ENCODE measurements at places on chromosomes 16 and 17.
A peak's percentile ranks its signal among the peaks of the same experiment; 100 is the strongest.

DNA sequence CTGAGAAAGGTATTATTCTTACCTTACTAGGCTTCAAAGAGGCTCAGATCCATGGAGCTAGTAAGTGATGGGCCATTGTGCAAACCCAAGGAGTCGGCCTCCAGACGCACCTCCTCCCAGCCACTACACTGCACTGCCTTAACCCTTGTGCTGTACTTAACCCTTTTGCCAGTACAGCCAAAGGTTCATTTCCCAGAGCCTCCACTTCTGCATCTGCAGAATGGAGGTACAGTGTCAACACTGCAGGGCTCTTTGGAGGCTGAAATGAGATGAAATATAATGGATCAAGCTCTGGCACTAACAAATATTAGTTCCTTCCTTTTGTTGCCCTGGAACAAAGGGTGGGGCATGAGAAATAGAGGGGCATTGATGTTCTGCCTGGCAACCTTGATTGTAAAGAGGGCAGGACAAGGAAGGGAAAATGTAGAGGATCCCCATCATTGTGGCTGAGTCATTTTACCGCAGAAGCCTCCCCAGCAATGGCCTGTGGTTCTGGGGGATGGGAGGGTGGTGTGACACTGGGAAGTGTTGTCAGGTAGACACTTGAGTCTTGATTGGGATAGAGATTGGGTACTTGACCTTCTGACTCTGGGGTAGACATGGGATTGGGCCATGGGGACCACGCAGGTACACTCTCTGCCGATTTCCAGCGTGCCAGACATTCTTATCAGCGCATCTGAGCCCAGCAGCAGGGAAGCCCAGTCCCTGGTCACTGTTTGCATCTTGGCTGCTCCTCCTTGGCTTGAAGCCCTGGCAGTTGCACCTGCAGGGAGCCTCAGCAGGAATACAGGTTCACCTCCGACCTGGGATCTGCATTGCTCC lies 84.0 kb downstream of the MSI2 start:
- peak; percentile 72 for DNase-seq

- DNase-seq, result no peak
Observed at GRCh38 chr16:67489401-67490083, 6.2 kb upstream of the AGRP start.

GRCh38 chr16:23301251-23302044 lies 654 bp upstream of the SCNN1B start:
- no peak for DNase-seq

- no peak for DNase-seq
Observed at GRCh38 chr17:12352127-12352526, 313.6 kb upstream of the MYOCD start.

DNA sequence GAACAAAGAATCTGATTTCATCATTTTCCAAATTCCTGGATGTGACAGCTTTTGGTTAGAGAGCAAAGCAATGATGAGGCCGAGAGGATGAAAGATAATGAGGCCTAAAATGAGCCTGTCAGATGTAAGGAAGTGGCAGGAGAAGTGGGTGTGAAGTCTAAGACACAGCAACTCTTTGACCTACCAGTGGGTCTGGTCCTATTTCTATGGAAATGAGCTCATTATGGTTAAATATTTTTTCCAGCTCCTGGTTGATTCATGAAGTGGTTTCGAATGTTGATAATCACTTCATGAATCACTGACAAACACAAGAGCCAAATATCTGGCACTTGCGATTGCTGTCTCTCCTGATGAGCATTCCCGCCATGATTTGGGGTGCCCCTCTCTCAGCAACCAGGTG lies 273.3 kb upstream of the CDH5 start:
- no peak for DNase-seq

DNA sequence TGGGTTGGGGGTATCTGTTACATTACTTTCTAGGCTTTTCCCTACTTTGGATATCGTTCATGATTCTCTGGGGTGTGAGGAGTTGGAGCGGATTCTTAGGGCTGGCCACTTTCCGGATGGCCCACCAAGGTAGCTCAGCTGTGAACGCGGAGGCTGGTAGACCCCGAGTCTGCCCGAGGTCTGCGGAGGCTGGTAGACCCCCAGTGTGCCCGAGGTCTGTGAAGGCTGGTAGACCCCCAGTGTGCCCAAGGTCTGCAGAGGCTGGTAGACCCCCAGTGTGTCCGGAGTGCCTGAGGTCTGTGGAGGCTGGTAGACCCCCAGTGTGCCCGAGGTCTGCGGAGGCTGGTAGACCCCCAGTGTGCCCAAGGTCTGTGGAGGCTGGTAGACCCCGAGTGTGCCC lies 99.2 kb upstream of the ZNF469 start:
- DNase-seq, result no peak

GRCh38 chr16:70380248-70380918 lies 33.7 kb downstream of the DDX19A start:
- DNase-seq, result peak; percentile 75

DNA sequence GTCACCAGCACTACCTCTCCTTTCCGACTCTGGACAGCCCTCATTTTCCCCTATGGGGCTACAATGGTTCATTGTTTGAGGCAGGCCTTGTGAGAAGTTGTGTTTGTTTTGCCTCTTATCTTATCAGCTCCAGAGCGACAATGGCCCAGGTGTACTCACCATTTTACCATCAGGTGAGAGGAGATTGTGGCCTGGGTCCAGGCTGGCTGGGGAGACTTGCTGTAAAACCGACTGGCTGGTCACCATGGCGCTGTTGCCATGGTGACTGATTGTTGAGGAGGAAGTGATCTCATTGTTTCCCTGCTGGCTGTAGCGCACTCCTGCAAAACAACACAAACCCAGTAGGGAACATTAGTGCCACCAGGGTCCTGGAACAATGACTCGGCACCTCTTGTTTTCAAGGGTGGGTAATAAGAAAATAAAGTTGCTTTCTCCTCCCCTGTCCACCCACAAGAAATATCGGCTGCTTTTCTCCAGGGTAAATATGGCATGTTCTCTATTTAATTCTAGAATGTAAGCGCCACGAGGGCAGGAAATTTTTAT lies 34.4 kb downstream of the HNF1B start:
- peak; percentile 52 for DNase-seq

- no peak for DNase-seq
Observed at GRCh38 chr17:45129940-45130680, 2.2 kb downstream of the PLCD3 start.

GRCh38 chr17:64564098-64564497 lies 57.3 kb downstream of the CEP95 start:
- no peak for DNase-seq

Measured in OCI-M1 (cell line).